ENCODE measurements at places on chromosomes 5 and 9. TPM values are rescaled to one million over a fixed set of nuclear protein-coding genes. Genes with fewer than 3 reads are reported as not detected.

OR1Q1 gene
- not detected for total RNA-seq

PTPN3 gene
- total RNA-seq = 5.3 TPM

RMND5B gene
- 33.6 TPM for total RNA-seq

NEUROG1 gene
- total RNA-seq = not detected

BASP1 gene
- 2.4 TPM for total RNA-seq

TNC gene
- total RNA-seq = 4.5 TPM

PCDHB12 gene
- 0.26 TPM for total RNA-seq

All from dermis microvascular lymphatic vessel endothelial cell (primary cell).